ENCODE measurements at places on chromosomes 2 and 18. TPM values are rescaled to one million over a fixed set of nuclear protein-coding genes. Genes with fewer than 3 reads are reported as not detected.

GRCh38 chr2:3162442-3163077 lies 215.1 kb downstream of the EIPR1 start:
- no peak for DNase-seq

DNA sequence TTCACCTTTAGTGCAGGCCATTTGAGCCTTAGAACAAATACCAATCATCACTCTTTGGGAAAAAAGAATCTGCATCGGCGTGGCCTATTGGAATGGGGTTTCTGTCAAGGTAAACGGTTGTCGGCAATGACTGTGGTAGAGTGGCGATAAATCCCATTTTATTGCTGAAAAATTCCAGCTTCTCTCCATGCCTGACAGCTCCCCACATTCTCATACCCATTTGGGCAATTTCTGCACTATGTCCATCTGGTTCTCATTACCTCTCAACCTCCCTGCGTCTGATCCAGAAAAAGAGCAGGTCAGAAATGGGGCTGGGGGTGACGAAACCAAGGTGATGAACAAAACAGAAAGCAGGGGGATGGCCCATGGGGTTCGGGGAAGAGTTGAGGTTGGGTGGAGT lies 254.0 kb downstream of the MEIS1 start:
- DNase-seq: no peak

DNA sequence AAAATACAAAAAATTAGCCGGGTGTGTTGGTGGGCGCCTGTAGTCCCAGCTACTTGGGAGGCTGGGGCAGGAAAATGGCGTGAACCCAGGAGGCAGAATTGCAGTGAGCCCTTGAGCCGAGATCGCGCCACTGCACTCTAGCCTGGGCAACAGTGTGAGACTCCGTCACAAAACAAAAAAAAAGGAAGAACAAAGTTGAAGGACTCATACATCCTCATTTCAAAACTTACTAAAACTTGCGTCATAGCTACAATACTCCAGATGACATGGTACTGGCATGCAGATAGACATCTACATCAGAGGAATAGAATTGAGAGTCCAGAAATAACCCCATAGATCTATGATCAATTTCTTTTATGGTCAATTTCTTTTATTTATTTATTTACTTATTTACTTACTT lies 13.6 kb upstream of the CYP27C1 start:
- DNase-seq: peak; percentile 0

DNA sequence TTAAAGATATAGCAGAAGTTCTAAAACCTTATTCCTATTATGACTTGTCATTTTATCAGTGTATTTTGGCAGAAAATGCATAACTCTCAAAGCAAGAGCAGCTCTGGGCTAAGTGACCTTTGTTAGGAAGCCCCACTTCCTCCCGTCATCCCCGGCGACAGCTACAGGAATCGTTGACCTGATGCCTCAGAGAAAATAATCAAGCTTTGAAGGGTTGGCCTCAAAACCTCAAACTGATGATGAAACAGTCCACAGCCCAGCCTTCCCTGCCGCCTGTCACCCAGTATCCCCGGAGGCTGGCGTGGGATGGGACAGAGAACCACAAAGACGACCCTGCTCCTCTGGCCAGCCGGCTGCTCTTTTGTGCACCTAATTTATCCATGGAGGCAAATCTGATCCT lies 65.3 kb downstream of the KCNF1 start:
- no peak for DNase-seq

GRCh38 chr18:37847544-37847943 lies 281.9 kb upstream of the CELF4 start:
- no peak for DNase-seq

DNA sequence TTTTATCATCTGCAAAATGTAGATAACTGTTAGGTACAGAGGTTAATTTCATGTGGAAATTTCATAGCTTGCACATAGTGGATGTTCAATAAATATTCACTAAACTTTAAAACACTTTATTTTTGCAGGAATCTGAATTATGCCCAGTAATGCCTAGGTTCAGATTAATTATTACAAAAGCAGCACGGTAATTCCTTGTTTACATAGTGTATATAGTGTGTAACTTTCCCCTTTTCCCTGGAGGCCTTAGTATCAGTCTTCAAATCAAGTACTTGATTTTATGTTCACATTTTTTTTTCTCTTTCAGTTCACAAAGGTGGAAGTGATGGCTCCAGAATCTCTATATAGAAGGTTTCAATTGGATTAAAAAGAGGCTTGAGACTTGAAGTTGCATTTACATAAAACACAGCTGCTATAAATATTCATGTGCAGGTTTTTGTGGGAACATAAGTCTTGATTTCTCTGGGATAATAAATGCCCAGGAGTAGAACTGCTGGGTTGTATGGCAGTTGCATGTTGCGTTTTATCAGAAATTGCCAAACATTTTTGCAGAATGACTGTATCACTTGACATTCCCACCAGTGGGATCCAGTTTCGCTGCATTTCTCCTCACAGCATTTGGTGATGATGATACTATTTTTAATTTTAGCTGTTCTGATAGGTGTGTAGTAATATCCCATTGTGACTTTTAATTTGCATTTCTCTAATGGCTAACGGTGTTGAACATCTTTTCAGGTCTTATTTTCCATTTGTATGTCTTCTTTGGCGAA lies 27.6 kb upstream of the LGALSL start:
- no peak for DNase-seq

GRCh38 chr2:23430263-23430662 lies 45.3 kb downstream of the KLHL29 start:
- DNase-seq: no peak

GRCh38 chr2:238299803-238300202 lies 11.4 kb upstream of the PER2 start:
- no peak for DNase-seq

DNA sequence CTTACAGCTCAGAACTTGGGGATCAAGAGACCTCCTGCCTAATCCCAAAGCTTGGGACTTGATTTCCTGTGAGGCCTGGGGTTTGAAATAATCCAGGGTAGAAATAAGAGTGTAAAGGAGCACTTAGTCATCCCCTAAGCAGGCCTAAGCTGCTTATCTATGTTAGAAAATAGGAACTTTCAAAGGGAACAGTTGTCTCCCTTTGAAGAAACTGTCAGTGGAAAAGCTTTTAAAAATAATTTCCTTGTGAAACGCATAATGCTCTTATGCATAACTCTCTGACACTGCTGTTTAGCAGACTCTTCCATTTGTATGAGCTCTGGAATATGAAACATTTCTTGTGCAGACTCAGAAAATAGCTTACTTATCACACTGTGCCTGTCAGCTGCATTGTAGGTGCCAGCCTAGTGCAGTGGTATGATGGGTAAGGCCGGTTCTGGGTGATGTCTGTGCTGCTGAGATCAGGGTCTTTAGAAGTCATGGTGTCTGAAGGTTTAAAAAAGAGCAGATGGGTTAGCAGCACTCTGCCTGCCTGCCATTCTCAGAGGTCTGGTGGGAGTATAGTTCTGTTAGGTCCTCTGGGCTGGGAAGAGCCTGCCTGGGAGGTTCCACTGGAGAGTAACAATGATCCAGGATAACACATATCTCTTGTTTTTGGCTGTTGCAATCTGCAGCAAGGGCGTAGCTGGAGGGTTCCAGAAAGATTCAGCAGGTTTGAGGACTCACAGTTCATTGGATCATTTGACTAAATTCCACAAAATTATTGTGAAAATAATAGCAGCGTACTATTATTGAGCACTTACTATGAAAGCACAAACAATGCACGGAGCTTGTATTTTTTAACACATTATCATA lies 283.2 kb upstream of the MEX3C start:
- no peak for DNase-seq

DNA sequence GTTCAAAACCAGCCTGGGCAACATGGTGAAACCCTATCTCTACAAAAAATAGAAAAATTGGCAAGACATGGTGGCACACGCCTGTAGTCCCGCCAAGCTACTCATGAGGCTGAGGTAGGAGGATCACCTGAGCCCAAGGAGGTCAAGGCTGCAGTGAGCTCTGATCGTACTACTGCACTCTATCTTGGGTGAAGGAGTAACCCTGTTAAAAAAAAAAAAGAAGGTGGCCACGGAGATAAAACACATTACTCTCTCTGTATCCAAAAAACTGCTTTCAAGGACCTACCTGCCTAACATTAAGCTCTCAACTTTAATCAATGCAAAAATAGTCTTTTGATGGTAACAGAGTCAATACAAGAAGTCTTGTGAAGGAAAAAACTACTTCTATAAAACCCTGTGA lies 57.3 kb downstream of the BAZ2B start:
- no peak for DNase-seq

GRCh38 chr2:150043172-150043500 lies 444.3 kb downstream of the RND3 start:
- no peak for DNase-seq

GRCh38 chr18:77300579-77300978 lies 50.9 kb downstream of the GALR1 start:
- DNase-seq: no peak

- no peak for DNase-seq
Observed at GRCh38 chr2:168424112-168424951, 31.7 kb upstream of the CERS6 start.

GRCh38 chr2:234497594-234498235 lies 834 bp upstream of the ARL4C start:
- DNase-seq: no peak

DNA sequence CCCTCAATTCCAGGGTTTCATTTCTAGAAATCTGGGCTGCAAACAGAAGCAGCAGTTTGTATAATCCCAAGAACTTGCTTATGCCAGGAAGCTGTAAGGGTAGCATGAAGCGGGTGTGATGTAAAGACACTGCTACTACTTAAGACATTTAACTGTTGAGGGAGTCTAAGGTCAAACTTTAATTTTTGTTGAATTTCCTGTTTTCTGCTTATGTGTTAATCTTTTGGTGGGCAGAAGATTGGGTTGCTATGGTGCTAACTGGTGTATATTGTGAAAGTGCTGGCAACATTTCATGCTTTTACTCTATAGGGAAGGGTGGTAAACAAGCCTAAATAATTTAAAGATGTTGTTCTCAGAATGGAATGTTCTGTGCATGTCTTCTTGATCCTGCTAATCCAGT lies 2.7 kb downstream of the NCOA1 start:
- no peak for DNase-seq

GRCh38 chr18:79484661-79485621 lies 89.2 kb downstream of the NFATC1 start:
- no peak for DNase-seq

DNA sequence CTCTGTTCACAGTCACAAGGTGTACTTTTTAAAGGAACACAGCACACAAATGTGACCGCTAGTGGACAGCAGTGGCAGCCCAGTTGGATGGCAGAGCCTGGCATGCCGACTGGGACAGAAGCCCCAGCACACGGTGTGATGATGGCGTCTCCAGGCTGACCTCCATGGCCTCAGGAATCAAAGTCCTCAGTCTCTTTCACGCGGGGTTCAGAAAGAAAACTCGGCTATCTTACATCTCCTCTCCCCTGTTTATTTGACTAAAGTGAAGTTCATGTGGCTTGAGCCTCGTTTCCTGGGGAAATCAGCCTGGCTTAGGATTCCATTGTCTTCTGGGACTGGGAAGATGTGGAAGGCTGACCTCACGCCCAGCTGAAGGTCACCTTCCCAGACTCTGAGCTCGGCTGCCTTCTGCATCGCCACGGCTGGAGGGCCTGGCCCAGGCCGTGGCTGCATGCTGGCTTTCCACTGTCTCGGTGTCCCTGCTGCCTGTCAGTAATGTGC lies 56.1 kb downstream of the ASAP2 start:
- DNase-seq: no peak

- DNase-seq: no peak
Observed at GRCh38 chr2:118830881-118831280, 16.6 kb downstream of the EN1 start.

GRCh38 chr18:36247036-36247435 lies 50.5 kb upstream of the FHOD3 start:
- DNase-seq: no peak

GRCh38 chr2:168944065-168944464 lies 43.0 kb downstream of the G6PC2 start:
- peak; percentile 43 for DNase-seq

GRCh38 chr2:169776252-169776761 lies 22.4 kb upstream of the SSB start:
- no peak for DNase-seq

DNA sequence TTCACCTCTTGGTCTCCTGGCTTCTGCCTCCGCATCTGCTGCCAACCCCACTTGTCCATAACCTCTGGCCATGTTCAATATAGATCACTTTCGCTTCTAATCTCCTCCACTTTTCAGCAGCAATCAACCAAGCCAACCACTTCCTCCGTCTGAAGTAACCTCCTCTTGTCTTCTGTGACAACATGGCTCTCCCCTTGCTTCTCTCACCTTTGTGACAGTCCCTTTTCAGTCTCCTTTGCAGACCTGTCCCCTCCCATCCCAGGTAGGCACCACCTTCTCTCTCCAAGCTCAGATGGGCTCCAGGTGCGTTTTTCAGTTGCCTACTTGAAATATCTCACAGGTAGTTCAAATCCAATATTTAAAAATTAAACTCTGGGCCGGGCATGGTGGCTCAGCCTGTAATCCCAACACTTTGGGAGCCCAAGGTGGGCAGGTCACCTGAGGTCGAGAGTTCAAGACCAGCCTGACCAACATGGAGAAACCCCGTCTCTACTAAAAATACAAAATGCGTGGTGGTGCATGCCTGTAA lies 4.7 kb upstream of the PSD4 start:
- DNase-seq: no peak

- peak; percentile 72 for DNase-seq
Observed at GRCh38 chr2:134919341-134920210, 954 bp downstream of the CCNT2 start.

DNA sequence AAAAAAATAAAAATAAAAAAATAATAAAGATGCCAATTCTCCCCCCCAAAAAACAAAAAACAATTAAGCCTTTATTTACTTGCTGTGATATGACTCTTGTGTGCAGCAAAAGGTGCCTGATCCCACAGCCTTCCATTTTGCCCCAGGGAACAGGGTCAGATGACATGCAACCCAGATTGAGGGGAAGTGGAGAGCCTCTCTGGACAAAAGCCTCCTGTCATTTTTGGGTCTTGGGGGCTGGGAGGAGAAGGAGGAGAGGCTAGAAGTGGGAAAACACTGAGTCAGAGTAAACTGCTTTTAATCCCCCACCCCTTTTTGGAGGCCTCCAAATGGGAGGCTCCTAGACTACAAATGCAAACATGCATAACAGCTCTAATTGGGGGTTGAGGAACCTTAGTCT lies 46.6 kb upstream of the SCG2 start:
- DNase-seq: no peak

DNA sequence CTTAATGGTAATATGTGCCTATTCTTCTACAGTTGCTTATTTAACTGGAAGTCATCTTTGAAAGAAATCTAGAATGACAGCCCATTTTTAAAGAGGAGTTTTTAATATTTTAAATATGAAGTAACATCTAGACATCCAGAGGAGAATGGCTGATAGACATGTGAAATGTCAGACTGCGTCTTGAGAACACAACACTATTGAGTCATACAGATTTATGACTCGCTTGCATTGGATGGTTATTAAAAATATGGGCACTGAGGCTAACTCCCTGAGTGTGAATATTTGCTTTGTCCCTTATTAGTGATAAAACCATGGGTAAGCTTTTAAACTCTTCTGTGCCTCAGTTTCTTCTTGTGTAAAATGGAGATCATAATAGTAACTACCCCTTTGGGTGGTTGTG lies 22.9 kb downstream of the TDRD15 start:
- no peak for DNase-seq

ATL2 gene
- total RNA-seq: 154 TPM

HOXD12 gene
- 1.0 TPM for total RNA-seq

PROKR1 gene
- total RNA-seq: not detected

C2orf74 gene
- 7.6 TPM for total RNA-seq

SAG gene
- not detected for total RNA-seq

TFPI gene
- not detected for total RNA-seq

STAT4 gene
- total RNA-seq: not detected

MC4R gene
- total RNA-seq: not detected

RNF125 gene
- not detected for total RNA-seq

ZNF142 gene
- 21.3 TPM for total RNA-seq

ASXL3 gene
- not detected for total RNA-seq
